ENCODE measurements at places on chromosomes 5 and 9. TPM values are rescaled to one million over a fixed set of nuclear protein-coding genes. Genes with fewer than 3 reads are reported as not detected.

Gene GFI1B
- total RNA-seq: not detected

Gene TMEM232
- total RNA-seq: 2.0 TPM

GRCh38 chr5:130845049-130845765 lies 319.8 kb downstream of the HINT1 start:
- no peak for DNase-seq

- no peak for DNase-seq
These were observed 1.0 kb upstream of the RABL6 start for GRCh38 chr9:136806631-136807201.

- DNase-seq: no peak
These were observed 24.7 kb upstream of the NUDT12 start for GRCh38 chr5:103587185-103587748.

DNA sequence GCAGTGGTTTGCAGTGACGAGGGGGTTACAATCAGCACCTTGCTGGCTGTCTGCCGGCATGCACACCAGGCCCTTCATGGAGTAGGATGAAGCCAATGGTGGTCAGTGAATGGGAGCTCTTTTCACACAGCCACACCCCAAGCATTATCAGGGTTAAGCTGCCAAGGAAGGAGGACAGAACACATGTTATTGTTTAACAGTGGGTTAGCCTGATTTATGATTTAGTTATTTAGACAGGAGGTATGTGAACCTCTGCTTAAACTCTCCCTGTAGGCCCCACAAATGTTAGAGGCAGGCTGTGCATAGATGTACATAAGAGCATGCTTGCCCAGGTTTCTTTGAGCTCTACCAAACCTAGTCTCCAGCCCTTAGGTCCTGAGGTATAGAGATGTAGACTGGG lies 262.9 kb downstream of the SPOCK1 start:
- DNase-seq: no peak

Gene SPINK7
- total RNA-seq: not detected

GRCh38 chr9:81380504-81381359 lies 308.6 kb downstream of the TLE1 start:
- no peak for DNase-seq

Gene HTR4
- total RNA-seq: 0.66 TPM

DNA sequence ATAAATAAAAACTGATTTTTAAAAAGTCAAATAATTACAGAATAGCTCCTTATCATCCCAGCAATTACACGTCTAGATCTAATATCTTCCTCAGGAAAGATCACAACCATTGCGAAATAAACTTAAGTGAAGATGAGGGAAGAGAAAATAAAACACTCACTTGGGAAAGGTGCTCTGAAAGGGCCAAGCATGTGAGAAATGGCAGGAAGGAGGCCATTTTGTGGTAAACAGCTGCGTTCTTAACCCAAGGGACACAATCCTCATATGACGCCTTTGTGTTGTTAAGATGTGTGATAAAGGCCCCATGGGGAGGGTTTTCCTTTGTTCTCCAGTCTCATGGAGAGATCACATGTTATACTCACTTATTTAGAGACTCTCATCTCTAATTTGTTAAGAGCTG lies 32.5 kb downstream of the JAKMIP2 start:
- no peak for DNase-seq
